ENCODE measurements at places on chromosomes 3 and 15.

DNA sequence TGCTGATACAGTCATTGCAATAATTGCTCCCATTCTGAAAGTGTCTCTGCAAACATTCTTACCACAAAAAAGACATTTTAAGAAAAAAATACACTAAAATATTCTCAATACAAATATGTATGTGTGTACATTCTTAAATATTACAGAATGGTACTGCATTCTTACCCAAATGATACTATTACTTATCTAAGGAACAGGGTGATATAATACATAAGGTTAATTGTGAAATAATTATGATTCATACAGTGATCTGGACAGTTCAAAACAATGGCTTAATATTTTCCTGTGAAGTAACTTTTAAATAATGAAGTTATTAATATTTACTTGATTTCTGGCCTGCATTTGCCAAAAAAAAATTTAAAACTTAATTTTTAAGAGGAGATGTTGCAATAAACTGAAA is 694.6 kb downstream of the TUSC7 start:
- no peak for DNase-seq

DNA sequence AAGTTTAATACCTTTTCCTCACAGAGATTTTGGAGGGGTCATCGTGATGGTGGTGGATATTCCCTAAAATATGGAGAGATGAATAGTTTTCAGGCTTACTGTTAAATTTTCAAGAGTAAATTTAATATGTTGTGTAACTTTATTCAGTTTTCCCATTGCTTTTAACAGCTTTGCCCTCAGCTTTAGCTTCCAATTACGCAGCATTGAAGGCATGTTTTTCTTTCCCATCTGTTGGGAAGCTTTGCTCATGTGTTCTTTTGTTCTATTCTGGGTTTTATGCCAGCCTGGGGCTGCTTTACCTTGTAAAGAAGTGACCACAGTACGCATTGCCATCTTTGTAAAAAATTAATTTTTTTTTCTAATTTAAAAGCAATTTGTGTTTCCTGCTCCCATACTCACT is 151.5 kb downstream of the B3GALNT1 start:
- DNase-seq, result no peak

GRCh38 chr3:20648921-20649381 is 462.9 kb upstream of the SGO1 start:
- no peak for DNase-seq

DNA sequence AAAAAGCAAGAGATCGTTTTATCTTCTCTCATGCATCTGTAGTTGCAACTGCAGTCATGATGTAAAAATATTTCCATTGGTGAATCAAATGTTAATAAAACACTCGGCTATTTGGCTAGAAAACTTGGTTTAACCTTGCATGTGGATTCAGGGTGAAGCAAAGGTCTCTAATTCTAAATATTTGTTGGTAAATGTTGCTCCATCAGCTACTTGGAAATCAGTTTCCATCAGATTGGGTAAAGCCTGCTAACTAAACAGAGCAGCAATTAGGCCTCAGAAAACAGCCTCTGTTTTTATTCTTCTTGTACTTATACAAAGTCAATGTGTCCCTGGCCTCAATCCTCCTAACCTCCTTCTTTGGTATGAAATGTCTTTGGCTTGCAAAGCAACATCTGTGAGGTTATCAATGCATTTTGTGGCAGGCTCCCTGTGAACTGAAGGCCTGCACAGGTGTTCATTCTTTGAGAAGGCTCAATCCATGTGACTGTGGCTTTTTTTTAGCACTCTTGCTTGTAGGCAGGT is 312.3 kb downstream of the WDR72 start:
- no peak for DNase-seq

DNA sequence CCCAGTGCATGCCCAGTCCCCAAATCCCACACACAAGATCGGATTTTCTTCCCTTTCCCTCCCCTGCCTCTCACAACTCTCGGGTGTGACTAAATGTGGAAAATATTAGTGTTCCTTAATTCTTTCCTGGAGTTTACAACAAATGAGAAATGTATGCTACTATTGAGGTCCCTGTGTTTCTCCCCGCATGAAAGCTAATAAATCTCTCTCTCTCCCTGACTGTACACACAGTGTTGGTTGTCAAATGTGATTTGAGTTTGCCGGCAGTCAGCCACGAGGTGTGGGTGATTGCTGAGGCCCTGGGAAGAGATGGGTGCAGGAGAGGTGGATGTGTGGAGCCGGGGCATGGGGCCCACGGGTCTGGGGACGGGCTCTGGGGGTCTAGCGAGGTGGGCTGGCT is 161.4 kb upstream of the IQSEC1 start:
- no peak for DNase-seq

DNA sequence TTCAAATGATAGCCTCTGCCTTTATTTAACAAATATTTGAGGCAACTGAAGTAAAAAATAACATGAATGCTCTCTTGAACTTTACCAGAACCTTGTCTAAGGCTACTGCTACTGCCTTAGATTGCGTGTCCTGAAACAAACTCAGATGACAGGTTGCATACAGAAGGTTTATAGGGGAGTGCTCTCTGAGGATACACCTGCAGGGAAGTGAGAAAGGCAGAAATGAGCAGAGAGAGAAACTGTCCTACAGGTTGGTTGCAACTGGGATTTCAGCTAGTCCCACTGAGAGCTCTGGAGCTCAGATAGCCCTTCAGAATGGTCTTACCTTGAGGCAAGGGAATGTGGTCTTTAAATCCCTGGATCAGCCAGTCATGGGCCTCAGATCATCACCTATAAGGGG is 165.5 kb downstream of the IL5RA start:
- no peak for DNase-seq

GRCh38 chr3:73624017-73624820 is 522 bp downstream of the PDZRN3 start:
- peak; percentile 66 for DNase-seq

DNA sequence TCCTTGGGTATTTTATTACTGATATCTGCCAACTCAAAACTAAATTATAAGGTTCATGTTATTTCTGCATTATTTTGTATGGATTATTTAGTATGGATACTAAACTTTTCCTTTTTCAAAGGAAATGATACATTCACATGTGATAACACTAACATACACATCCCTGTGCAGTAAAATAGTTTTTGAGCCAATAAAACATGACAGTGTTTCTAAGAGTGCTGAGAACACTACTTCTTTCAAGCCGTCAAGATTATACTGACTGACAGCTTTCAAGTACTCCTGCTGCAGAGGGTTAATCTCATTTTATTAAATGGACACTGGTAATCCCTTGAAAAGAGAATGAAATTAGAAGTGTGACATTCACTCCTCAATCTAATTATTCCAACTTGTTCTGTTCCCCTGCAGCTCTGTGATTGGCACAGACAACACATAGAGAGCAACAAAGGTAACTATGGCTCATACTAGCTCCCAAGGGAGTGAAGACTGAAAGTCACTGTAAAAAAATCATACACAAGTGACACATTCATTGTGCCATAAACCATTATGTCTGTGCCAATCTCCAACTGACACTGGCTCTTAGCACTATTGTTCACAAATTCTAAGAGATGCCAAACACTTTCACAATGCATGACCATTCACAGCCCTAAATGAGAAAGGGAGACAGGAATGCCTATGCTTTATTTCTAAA is 468.6 kb downstream of the SHQ1 start:
- DNase-seq, result no peak

DNA sequence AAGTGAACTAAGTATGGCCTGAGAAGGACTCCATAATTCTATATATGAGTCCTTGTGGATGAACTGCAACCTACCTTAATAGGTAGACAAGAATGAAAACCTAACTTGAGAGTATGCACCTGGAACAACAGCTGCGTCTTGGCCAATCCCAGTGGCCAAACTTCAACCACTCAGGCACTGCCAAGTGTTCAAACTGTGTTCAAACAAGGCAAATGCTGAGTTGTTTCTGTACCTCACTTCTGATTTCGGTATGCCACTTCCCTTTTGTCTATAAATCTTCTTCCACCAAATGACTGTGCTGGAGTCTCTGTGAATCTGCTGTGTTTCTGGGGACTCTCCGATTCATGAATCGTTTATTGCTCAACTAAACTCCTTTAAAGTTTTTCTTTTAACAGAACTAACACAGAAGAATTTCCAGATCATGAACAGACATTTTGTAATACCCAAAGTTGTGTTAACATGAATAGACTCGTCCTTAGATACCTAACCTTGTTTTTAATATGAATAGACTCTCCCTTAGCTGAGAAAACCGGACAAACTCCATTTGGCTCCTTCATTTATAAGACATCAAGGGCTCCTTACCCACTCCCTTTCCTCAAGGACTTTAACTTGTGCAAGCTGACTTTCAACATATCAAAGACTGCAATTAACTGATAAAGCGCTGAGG is 4.1 kb downstream of the ZNF717 start:
- no peak for DNase-seq

- DNase-seq, result no peak
Observed at GRCh38 chr3:38154033-38154494, 11.3 kb upstream of the OXSR1 start.

DNA sequence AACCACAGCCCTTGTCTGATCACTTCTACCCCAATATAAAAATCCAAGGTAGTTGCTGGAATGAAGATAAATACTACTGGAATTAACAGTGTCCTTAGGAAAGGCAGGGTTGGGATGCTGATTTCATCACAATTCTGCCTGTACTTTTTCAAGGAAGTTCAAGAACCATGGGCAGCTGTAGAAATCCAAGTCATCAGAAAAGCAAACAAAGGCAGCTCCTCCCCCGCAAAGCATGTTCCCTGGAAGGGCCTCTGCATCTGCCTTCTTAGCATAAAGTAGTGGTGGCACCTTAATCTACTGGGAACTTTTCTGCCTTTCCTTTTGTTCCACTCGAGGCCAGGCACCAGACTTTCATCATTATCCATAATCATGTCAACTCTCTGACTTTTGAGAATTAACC is 54.4 kb downstream of the ERC2 start:
- no peak for DNase-seq

DNA sequence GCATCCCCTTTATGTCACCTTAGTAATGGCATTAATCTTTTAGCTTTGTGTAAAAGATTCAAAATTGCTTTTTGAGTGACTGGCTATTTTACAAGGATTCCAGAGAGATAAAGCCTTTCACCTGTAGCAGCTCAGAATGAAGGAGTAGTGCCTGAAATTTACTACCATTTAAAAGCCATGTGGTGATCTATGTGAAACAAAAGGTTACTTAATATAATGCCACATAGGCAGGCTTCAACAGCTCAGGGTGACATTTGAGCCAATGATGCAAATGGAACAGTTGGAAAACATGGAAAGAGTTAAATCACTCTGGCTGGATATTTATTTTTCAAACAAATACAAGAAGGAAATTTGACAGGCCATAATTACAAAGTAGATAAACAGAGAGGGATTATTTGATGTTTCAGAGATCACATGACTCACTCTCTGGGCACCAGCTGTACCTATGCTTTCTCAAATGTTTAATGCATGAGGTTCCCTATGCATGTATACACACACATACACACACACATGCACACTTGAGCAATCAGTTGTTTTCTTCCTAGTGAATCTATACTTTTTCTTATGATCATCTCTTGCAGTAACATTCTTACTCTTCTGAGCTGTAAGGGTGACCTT is 171.5 kb downstream of the ZMAT3 start:
- DNase-seq, result peak; percentile 80

DNA sequence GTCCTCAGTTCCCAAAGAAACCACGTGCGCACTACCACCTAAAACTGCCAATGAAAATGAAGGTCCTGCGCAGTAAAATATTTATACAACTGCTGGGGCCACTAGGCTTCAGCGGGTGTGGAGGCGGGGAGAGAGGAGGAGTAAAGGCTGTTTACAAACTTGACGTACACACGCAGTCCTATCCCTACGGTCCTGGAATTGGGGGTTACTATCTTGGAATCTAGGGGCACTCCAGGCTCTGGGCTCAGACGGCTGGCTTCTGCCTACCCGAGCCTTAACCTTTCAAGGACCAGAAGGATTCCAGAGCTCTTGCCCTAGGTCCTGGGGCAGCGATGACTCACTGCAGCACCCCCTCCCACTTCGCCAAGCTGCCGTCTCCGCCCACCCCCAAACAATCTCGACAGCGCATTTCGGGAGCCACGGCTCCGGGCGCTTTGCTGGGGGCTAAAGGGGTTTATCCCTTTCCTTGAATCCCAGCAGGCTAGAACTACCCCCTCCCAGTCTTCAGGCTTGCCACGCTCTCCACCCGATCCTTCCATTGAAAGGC is 3.0 kb downstream of the ADAMTS9 start:
- no peak for DNase-seq

DNA sequence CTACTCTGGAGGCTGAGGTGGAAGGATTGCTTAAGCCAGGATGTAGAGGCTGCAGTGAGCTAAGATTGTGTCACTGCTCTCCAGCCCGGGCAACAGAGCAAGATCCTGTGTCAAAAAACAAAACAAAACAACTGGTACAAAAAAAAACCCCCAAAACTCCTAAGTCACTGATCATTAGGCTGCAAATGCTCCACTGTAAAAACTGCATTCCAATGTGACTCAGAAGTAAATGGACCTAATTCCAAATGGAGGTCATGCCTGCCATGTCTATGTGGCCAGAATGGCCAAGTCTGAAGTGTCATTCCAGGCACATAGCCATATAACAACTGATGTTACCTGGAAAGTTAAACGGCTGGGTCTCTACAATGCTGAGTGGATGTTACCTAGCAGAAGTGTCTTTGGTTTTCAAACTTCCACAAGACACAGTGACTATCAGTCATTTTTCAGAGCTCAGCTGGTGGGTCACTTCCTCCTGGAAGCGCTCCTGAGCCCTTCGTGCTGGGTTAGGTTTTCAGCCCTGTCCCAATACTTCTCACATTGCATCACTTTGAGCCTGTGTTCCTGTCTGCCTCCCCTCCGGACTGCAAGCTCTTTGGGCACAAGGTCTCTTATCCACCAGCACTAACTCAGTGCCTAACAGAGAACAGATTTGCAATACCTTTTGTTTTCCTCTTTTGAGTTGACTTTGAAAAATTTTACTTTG is 10.6 kb downstream of the FSTL1 start:
- DNase-seq, result no peak

DNA sequence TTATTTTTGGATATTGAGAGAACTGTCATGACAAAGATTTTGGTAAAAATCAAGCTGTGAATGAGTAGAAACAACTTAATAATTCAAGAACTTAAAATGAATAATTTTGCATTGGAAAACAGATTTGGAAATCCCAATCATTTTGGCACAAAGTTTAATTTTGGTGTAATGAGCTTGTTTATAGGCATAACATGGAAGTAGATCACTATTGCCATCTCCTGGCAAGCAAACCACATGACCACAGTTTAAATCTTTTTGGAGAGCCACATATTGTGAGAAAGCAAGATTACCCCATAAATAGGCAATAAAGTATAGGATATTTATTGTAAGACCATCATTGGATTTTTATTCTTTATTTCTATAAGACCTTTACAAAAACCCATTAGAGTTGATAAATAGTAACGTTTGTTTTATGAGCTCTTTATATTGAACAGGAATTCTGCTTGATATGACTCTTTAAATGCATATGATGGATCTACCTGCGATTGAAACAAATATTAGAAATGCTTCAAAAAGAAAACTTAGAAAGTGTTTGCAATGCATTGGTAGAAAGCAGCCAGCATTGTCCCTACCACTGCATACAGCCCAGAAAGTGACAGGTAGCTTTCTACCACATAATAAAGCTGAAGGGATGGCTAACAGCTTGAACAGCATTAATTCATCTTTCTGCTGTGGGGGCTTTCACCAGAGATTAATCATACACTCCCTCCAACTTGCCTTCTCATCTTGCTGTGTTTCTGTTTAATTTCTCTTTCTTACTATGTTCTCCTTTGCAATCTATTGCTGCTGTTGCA is 766.8 kb downstream of the TBL1XR1 start:
- DNase-seq, result peak; percentile 38
